Activated T-cell treated with anti-CD3 and anti-CD28 coated beads for 48 hours (primary cell): ENCODE measurements at places on chromosomes 11 and 22.

- no peak for DNase-seq
Observed at GRCh38 chr11:2122907-2123627, 16.1 kb downstream of the IGF2 start.

GRCh38 chr11:113350336-113351067, 36.1 kb downstream of the TTC12 start:
- DNase-seq, result no peak

- no peak for DNase-seq
Observed at GRCh38 chr11:67317888-67318555, 14.7 kb downstream of the SSH3 start.

- no peak for DNase-seq
Observed at GRCh38 chr11:98234698-98235097, 786.1 kb upstream of the CNTN5 start.

DNA sequence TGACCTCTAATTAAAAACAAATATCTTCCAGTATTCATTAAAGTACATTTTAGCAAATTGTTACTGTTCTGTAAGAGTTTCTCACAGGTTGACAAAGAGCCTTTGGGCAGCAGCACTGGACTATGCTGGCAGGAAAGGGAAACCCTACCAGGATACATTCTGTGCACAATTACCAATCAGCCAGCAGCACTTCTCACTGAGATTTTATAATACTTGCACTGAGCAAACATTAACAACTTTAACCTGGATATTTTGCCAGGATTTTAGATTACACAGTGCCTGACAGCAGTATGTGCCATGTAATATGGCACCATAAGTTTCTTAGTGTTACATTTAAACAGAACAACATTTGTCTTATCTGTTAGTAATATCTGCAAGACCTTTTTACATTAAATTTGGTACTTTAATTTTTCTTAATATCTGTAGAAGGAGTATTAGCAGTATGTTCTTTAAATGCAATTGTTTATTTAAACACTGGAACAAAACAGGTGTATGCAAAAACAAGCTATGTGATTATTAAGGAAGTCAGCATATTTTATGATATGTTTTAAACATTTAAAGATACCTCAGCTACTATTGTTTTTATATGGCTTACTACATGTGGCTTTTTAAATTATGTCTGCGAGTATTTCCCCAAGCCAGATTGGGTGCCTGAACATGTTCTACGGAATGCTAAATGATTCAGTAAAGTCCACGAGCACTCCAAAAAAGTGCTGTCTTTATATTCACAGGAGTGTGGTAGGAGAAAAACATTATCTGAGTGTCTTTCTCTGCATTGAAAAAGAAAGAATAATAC, 699.0 kb upstream of the LUZP2 start:
- DNase-seq, result no peak

GRCh38 chr22:18950141-18950540, 14.0 kb upstream of the PRODH start:
- DNase-seq, result no peak

DNA sequence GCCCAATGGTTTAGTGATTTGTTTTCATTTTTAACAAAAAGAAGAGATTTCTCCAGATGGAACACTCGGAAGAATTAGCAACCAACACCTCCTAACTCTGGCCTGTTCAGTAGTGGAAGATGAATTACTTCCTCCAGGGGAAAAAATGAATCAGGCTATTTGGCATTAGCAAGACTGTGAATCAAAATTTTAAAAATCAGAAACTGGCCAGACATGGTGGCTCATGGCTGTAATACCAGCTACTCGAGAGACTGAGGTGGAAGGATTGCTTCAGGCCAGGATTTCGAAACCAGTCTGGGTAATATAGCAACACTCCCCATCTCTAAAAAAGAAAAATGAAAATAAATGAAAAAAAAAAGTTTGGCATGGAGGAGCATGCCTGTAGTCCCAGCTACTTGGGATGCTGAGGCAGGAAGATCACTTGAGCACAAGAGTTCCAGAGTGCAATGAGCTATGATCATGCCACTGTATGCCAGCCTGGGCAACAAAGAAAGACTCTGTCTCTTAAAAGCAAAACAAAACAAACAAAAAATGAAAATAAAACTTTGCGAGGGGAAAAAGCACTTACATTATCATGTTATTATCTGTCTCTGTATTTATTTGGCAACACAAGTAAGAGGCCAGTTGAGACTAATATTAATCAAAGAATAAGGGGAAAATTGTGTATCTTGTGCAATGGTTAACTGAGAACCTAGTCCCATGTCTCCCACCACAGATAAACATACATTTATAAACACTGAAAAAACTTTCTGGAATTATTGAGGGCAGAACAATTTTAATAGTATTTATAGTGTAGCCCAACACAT, 796.3 kb upstream of the ANO3 start:
- no peak for DNase-seq

- DNase-seq, result no peak
Observed at GRCh38 chr11:134069426-134070341, 812 bp downstream of the JAM3 start.

DNA sequence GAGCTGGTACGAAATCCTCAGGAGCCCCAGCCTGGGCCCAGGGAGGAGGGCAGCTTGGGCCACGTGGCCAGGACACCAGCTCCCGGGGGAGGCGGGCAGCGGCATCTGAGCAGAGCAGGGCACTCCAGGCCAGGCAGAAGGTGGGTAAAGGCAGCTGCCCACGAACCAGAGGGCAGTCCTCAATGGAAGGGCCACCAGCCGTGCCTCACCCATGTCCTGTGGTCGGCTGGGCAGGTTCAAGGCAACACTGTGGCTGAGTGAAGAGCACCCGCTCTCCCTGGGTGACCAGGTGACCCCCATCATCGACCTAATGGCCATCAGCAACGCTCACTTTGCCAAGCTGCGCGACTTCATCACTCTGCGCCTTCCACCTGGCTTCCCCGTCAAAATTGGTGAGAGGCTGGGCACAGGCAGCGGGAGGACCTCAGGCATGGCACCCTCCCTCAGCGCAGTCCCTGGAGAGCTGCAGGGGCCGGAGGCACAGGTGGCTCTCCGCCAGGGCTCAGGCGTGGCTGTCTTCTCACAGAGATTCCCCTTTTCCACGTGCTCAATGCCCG, 2.5 kb upstream of the SSH3 start:
- no peak for DNase-seq

GRCh38 chr11:40380835-40381234, 1078.6 kb downstream of the LRRC4C start:
- no peak for DNase-seq
